Stimulated activated CD4-positive, alpha-beta T cell treated with anti-CD3 and anti-CD28 coated beads, Interleukin-1b, Interleukin-23, amount 100 ng/mL, for 1 hour (primary cell): ENCODE measurements at places on chromosomes 5 and 9.

GRCh38 chr9:129714511-129715061 lies 38.3 kb downstream of the PTGES start:
- DNase-seq = no peak

DNA sequence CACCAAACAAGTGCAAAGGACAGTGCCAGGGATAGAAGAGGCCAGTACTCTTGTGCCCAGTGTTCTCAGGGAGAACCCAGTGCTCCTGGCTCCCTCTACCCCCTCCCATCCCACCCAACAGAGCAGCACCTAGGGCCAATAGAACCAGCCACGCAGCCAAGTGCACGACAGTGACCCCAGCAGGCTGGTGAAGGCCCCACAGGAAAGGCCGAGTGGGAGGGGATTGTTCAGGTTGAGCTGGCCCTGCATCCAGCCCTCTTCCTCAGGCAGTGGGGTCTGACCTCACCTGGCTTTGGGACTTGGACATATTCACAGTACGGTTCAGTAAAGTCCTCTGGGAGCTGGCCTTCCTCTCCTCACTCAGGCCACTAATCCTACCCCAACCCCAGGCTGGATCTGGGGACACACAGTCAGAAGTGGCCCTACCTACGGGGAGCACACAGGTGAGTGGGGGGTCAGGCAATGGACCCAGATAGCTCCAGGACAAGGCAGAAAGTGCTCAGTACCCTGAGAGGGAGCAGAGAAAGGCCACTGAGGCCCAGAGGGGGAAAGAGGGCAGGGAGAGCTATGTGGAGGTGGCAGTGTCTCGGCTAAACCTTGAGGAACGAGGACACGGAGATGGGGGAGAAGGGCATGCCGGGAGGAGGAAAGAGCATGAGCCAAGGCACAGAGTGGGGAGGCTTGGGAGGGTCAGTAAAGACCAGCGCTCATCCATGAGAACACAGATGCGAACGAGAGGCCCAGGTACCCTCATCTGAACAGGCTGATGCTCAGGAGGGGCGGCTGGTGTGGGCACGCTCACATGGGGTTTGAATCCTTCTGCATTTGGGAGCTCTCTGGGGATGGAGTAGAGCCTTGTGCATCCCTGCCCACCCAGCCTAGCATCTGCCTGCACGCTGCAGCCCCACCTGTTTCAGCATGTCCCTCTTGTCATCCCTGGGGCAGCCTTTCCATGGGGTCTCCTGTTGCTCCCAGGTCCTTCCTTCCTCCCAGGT lies 25.6 kb downstream of the POLR1E start:
- DNase-seq = no peak

- no peak for DNase-seq
These were observed 120.4 kb downstream of the C9orf152 start for GRCh38 chr9:110087605-110088004.

GRCh38 chr9:68762570-68762969 lies 57.5 kb downstream of the PIP5K1B start:
- DNase-seq = no peak

DNA sequence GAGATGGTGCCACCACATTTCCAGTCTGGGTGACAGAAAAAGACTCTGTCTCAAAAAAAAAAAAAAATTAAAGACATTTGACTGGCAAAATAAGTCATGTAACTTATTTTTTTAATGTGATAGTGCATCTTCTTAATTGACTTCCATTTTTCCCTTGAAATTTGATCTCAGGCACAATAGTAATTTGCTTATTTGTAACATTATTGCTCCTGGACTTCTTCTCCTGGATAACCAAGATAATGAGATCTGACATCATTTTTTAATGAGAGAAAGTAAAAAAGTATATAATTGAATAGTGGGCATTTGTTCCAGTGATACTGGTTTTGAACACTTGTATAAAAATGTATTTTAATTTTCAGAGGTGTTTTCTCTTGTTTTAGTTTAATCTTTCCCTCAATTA lies 3.5 kb downstream of the ARHGEF28 start:
- no peak for DNase-seq

DNA sequence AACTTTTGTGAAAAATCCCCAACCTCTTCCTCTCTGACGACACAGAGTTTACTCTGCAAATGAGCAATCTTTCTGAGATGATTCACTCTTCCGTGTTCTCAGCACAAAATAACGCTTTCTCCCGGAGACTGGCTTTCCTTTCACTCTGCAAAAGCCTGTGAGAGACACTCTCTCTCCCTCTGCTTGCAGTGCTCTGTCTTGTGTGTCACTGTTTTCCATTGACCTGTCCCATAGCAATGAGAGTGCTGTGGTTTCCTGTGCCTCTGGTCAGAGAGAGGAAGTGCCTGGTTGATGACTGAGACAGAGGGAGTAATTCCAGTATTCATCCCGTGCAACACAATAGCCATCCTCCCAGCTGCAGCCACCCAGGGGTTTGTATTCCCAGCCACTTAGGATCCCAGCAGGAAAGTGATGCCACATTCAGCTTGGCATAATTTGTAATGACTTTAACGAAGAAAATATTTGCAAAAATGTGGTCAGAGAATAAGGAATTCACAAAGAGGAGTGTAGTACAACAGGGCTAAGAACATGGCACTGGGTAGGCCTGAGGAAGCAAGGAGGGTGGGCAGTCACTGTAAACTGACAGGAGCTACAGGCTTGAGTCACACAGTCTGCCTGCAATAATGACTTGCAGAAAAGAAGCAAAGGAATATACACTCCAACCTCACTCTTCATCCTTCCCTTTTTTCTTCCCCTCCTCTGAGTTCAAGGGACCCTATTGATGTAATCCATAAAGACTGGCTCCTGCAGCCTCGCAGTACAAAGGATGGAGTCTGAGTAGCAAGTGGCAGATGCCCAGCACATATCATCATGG lies 463.5 kb upstream of the RGMB start:
- DNase-seq = no peak

DNA sequence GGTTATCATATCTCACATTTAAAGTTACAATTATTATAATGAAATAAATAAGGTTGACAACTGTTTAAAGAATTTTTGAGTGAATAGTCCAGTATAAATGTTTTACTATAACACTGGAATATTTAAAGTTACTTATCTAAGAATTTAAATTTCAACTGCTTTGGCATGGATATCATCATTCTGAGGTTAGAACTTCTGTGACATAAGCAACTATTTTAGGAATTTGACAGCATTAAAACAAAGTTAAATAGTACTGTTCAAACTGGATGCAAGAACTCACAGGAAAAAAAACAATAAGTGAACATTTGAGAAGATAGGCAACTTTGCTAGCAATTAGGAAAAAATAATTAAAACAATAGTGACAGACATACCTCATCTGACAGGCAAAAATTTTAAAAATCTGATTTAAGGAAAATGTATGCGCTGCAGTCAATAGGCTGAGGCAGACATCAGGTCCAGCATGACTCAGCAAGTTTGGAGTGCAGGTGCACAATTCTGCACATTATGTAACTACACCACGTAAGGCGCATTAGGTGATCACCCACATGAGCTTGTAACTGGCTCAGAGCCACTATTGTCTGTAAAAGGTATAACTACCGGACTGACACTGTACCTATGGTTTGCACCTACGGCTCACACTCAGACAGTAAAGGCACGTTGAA lies 180.6 kb downstream of the PDE4D start:
- DNase-seq = no peak

GRCh38 chr5:84706678-84707641 lies 322.3 kb upstream of the EDIL3 start:
- DNase-seq = no peak
